Right cardiac atrium (tissue), 5 donors: ENCODE measurements at places on chromosomes 2 and 18.

DNA sequence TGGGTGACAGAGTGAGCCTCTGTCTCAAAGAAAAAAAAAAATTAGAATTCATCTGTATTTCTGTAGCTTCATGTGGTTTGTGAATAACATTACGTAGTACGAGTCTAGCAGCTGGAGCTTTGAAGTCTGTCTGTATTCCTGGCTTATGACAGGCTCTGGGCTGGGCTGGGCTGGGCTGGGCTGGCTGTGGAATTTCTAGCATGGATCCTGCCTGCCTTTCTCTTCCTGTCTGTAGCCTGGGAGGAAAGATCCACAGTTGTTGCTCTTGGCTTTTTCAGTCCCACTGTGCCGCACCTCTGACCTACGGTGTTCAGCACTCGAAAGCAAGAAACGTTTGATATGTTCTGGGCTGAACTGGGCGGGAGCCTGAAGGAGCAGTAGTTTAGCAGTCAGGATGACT, 55.4 kb downstream of the BOLA3 start:
- no peak for DNase-seq

DNA sequence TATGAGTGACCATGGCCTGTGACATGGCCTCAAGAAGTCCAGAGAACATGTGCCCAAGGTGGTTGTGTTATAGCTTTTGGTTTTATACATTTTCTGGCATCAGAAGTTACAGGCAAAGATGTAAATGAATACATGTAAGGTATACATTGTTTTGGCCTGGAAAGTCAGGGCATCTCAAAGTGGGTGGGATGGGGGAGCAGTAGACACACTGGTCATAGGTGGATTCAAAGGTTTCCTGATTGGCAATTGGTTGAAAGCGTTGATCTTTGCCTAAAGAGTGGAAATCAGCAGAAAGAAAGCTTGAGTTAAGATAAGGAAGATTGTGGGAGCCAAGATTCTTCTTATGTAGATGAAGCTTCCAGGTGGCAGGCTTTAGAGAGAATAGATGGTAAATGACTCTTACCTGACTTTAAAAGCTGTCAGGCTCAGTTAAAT, 62.1 kb upstream of the DYNAP start:
- DNase-seq = no peak

DNA sequence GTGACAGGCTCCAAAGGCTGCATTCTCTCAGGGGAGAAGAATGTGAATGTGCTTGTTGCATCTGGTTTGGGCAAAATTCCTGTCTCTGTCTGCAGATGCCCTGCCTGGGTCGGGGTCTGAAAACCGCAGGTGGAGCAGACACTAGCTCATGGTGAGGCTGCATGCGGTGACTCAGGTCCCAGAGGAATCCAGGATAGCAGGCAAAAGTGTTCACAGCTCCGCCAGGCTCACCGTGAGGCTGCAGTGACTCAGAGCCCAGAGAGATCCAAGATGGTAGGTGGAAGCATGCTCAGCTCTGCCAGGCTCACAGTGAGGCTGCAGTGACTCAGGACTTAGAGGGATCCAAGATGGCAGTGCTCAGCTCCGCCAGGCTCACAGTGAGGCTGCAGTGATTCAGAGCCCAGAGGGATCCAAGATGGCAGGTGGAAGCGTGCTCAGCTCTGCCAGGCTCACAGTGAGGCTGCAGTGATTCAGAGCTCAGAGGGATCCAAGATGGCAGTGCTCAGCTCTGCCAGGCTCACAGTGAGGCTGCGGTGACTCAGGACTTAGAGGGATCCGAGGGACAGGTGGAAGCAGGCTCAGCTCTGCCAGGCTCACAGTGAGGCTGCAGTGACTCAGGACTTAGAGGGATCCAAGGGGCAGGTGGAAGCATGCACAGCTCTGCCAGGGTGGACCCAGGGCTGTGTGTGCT, 200.5 kb downstream of the ACKR3 start:
- no peak for DNase-seq

DNA sequence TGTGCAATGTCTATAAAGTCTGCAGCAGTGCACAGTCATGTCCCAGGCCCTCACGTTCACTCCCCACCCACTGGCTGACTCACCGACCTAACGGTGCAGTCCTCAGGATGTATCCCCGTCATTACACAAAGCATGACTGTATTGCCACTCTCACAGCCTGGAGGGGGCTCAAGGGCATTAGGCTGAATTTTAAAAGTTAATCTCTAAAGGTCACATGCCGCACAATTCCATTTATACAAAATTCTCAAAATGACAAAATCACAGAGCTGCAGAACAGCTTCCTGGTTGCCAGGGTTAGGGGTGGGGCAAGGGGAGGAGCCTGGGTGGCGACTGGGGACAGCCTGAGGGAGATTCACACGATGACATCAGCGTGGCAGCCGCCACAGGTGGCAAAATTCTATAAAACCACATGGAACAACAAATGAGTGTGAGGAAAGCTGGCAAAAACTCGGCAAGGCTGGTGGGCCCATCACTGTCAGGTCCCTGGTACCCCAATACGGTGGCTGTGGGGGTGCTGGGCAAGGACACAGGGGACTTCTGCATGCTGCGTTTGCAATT, 97.6 kb downstream of the NDUFA10 start:
- peak; percentile 72 for DNase-seq

GRCh38 chr2:237012577-237013267, 73.0 kb upstream of the COPS8 start:
- DNase-seq = no peak

DNA sequence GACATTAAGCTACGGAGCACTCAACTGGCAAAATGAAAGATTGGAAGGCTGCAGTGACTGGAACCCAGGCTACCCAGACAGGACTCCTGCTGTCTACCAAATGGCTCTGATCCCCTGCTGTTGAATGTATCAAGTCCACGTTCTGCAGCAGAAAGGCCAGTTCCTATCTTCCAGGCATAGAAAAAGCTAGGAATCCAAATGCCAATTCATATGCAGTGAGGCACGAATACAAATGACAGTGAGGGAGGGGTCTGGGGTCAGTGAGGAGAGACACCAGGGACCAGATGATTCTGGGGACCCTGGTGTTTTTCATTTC, 5.3 kb downstream of the NRP2 start:
- no peak for DNase-seq

DNA sequence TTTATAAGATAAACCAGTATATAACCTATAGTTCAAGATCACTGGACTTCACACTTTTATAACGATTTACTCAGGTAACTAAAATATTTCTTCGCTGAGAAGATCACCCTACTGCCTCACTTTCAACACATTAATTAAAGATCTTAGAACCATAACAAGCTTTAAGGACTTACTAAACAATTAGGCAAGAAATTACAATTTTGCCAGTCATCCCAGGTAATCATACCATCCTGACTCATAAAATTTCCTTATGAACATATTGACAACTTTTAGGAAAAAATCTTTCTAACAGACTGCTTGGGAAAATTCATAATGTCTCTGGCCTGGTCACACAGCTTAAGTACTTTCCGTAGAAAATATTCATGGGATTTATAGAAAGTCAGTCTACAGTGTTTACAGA, 223.2 kb downstream of the NRXN1 start:
- no peak for DNase-seq

DNA sequence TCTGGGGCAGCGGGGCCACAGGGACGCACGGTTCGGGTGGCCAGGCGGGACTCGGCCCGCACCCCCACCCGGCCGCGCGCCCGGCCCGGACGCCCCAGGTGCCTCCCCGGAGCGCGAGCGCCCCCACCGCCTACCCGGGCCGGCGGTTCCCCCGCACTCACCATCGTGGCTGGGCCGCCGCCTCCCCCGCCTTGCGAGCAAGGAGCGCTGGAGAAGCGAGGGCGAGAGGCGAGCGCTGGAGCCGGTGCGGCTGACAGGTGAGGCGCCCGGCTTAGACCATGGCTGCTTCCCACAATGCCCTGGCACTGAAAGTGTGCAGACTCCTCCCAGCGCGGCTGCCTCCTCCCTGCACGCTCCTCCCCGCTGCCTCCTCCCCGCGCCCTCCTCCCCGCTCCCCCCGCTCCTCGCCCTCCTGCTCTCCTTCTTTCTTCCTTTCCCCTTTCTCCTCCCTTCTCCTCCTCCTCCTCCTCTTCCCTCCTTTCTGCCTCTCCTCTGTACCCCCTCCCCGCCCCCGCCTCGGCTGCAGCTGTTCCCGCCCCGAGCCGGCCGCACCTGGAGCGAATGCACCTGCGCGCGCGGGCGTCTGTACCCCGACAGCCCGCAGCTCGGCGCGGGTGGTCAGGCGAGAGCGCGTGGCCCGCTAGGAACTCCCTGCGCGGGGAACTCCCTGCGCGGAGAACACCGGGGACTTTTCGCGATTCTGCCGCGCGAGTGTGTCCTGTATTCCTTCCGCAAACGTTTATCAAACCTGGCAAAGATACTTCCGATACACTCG, at the start of gene AP1S3:
AP1S3 (minus strand) TSS at position 296 of the 775 bp plus-strand sequence; CDS start at position 164, 132 bp downstream.
- peak; percentile 78 for DNase-seq

- DNase-seq = no peak
Measured at GRCh38 chr18:62312851-62313250, 12.3 kb upstream of the TNFRSF11A start.

- no peak for DNase-seq
Measured at GRCh38 chr18:8865934-8866333, 160.6 kb downstream of the MTCL1 start.

DNA sequence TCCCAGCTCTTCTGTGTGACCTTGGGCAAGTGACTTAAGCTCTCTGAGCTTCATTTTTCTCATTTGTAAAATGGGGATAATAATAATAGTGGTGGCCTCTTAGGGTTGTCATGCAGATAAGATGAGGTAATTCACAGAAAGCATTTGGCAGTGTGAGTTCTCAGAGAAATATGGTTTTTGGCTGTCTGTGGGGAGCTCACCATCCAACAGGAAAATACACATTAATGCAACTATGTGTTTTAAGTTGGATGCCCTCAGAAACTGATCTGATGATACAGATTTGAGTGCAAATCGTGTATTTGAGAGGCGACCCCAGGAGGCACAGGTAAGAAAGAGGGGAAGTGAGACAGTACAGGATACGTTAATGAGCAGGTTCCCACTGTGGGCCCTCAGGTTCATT, 56.1 kb upstream of the SPRED2 start:
- DNase-seq = no peak
